ENCODE measurements at places on chromosomes 2 and 18.

- no peak for DNase-seq
These were observed 178.9 kb downstream of the LNPK start for GRCh38 chr2:175823002-175823706.

DNA sequence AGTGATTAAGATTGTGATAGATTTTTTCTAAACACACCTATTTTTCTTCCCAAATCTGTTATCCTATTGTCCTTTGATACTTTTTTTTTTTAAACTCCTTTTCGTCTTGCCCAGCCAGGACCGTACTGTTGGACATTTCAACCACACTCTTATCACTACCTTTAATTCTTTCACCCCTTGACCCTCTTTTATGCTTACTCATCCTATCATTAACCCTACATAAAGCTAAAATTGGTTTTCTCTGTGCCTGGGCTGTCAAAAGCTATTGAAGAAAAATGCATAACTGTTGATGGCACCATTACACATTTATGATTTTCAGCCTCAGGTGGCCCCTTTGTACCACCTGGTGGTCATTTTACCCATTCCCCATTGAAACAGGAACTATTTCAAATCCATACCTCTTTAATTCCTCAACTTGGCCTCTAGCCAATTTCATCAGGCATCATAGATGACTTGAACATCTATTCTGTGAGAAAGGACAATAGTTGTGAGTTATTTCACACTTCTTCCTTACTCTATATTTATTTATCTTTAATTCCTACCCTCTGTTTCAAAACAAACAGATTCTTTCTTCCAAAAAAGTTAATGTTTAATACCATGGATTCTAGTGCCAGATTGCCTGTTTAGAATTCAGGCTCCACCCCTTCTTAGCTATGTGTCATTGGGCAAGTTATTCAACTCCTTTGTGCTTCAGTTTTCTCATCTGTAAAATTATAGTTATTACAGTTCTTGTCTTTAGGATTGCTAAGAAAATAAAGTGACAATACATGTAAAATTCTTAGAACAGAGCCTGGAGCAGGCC lies 258.6 kb downstream of the CAMKMT start:
- no peak for DNase-seq

DNA sequence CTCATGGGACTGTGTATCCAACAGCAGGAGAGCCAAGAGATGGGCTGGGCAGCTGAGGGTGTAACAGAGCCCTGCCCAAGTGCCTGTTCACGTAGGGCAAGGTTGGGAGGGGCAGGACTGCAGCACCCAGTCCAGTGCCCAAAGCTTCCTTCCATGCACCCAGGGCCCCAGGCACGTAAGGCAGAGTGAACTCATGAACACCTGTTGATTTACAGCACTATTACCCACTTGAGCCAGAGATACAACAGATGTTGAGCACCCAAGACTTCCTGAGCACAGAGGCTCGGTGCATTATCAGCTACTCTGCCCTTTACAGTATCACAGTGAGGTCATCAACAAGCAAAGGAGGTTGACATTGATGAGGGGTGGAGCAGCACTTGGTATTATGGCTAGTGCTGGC lies 50.2 kb upstream of the FHL2 start:
- DNase-seq = no peak

- DNase-seq = peak; percentile 92
These were observed 82.6 kb upstream of the TANK start for GRCh38 chr2:161077367-161078210.

GRCh38 chr2:55161295-55162210 lies 70.5 kb downstream of the CLHC1 start:
- no peak for DNase-seq

- no peak for DNase-seq
These were observed 256.1 kb upstream of the SYT4 start for GRCh38 chr18:43533371-43533770.

- DNase-seq = no peak
These were observed 28.6 kb downstream of the ITGA6 start for GRCh38 chr2:172456002-172456401.

GRCh38 chr2:61640406-61640805 lies 102.2 kb upstream of the XPO1 start:
- DNase-seq = no peak

GRCh38 chr2:53880756-53881155 lies 21.0 kb upstream of the GPR75 start:
- no peak for DNase-seq

- DNase-seq = no peak
These were observed 82.0 kb upstream of the SLC66A3 start for GRCh38 chr2:11073251-11073650.

All from SIG-M5 (cell line).